ENCODE measurements at places on chromosomes 5 and 9.

GRCh38 chr9:33309903-33310302, 19.6 kb downstream of the NFX1 start:
- DNase-seq: no peak

GRCh38 chr9:6689893-6690674, 44.6 kb upstream of the GLDC start:
- peak; percentile 74 for DNase-seq

DNA sequence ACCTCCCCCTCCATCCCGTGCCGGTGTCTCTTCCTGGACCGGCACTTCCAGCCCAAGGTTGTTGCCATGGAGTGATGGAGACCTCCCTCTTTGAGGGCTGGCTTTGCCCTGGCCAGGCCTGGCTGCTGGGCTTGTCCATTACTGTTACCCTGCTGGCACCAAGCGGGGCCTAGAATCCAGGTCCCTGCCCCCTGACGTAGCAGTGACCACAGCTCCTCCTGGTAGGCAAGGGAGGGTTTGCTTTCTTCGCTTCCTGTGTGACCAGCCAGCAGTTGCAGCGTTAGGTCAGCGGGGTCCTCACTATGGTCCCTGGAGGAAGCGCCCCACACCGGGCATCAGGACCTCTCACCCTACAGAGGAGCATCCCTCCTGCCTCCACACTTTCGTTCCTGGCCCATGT, 146.7 kb upstream of the COL5A1 start:
- no peak for DNase-seq

DNA sequence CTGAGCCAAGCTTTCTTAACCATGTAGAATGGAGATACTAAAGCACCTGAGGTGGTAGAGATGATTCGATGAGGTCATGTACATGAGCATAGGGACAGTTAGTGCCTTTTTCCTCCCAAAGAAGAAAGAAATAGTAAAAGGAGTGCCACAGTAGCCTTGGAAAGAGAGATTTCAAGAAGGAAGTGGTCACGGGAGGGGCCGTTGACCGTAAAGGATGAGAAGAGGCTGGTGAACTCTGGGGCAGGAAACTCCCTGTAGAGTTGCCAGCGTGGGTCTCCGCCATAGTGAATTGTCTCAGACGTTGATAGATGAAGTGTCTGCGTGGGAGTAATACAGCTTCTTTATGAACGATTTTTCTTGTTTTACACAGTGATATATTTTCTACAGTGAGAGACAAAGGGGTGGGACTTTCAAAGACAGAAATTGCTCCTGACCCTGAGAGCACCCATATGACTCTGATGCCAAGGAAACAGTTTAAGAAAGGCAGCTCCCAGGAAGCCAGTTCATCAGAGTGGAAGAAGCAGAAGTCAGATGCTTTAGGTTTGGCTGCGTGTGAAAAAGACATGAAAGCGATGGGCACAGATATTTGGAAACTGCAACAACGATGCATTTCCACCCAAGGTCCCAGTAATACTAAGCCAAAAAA, 41.3 kb downstream of the UGCG start:
- peak; percentile 85 for DNase-seq

DNA sequence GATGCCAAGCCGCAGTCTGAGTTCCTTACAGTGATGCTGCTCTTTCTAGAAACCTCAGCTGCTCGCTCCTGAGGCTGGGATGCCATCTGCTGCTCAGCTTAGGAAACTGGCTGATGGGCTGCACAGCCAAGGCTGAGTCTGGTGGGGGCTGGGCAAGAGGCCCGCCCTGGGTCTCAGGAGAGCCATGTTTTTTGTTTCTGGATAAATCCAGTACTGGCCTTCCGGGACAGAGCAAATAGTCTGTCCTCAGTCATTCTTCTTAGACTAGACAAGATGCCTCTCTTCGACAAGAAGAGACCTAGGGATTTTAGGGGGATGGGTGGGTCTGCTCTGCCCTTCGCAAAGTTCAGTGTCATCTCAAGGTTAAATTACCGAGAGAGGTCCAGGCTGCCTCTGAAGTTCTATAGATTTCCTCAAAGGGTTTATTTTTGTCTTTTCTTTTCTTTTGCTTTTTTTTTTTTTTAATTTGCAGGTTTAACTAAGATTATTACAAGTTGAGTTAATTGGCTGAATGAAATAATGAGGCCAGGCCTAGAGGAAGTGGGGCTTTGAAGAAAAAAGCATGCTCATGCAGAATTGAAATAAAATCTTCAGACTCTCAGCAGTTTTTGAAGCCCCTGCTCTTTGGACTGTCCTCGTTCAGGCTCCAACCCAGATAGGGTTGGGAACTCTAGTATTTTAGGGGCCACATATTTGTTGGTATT, 30.6 kb upstream of the MATR3 start:
- DNase-seq: peak; percentile 83

DNA sequence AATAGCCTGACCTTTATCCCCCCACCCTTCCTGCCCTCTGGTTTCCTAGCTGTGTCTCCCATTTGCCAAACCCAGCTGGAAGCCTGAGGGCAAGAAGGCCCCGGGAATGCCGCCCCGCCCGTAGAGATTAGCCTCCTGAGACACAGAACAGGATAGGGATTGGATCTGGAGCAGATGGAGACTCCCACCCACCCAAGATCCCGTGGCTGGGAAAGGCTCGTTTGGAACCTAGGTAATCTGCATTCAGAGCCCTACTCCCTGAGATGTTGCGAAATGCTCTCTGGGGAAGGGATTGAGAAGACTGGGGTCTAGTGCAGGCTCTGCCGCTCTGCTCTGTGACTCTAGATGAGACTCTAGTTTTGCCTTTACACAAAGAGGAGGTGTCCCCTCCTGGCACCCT, 10.9 kb downstream of the AQP3 start:
- DNase-seq: no peak

DNA sequence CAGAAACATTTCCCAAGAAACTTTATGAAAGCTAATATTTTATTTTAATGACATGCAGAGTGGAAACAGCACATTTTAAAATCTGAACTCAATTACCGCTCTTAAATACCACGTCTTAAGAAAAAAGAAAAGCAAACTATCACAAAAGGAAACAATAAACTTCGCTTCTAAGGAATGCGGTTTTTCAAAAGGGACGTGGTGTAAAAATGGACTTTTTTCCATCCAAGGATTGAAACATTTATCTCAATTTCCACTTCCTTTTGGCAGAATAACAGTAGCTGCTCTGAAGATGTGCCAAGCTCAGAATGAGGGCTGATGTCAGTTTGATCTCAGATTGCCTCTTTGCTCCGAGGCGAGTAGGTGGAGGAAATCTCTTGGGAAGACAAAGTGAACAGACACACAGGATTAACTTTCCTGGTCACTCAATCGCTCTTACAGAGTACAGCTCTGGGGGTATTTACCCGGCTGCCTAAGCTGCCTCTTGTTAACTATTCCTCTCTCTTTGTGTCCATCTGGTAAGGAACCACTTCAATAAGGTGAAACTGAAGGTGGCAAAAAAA, 158.5 kb downstream of the TRPM6 start:
- no peak for DNase-seq

DNA sequence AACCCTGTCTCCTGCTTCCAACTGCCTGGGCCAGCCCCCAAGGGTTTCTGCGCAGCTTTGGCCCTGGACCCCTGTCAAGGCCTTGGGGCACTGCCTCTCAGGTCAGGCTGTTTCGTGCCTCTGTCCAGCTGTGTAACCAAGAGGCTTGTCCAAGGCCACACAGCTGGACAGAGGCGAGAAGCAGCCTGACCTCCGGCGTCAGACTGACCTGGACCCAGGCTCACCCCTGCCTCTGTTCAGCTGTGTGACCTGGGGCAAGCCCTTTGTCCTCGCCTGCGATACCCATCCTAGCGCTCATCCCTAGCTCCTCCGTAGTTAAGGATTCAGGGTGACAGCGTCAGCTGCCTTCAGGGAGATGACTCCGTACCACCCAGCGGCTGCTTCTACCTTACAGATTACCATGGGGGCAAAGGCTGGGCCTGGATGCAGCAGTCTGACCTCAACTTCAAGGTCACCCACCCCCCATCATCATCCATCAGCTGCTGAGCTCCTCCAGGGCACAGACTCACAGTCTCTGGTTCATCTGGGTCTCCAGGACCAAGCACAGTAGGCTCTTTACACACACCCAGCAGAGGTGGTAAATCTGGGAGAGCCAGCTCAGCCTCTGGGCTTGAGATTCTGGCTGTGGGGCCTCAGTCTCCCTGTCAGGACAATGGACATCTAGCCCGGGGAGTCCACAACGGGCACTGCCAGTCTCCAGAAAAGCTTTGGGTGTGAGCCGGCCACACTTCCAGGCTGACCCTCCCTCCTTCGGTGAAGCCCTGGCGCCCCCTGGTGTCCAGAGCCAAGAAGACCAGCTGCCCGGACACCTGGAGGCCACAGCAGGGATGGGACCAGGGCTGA, 7.9 kb downstream of the AK1 start:
- peak; percentile 89 for DNase-seq

GRCh38 chr9:110545705-110546104, 33.8 kb downstream of the SVEP1 start:
- peak; percentile 18 for DNase-seq

DNA sequence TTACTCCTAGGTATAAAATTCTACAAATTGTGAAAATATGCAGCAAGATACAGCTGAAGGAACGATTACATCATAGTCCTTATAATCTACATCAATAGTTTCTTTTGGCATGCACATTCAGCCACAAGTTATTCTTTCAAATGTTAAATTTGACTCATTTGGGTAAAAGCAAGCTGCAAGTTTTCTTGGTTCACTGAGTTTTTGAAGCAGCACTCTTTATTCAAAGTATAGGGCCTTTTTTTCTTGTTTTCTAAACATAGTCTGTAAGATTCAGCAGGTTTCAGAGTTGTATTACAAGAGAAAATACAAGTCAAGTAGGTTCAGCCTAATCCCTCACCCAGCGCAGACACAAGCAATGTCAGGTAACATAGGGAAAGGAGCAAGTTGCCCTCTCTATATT, 981.5 kb downstream of the PTPRD start:
- peak; percentile 28 for DNase-seq
